ENCODE measurements at places on chromosomes 7 and 10. TPM values are rescaled to one million over a fixed set of nuclear protein-coding genes. Genes with fewer than 3 reads are reported as not detected.

The AKR1C4 gene
- total RNA-seq: not detected

The IMPDH1 gene
- total RNA-seq: 40.2 TPM

The SLC18A3 gene
- not detected for total RNA-seq

The LMOD2 gene
- 0.47 TPM for total RNA-seq

The NCF1 gene
- total RNA-seq: 1.9 TPM
